Naive B cell (primary cell): ENCODE measurements at places on chromosomes 3 and 15. TPM values are rescaled to one million over a fixed set of nuclear protein-coding genes. Genes with fewer than 3 reads are reported as not detected.

The KLF15 gene
- 0.09 TPM for polyA plus RNA-seq

The ANKDD1A gene
- 0.14 TPM for polyA plus RNA-seq

The CCR9 gene
- polyA plus RNA-seq = 2.0 TPM

The TMCO5A gene
- not detected for polyA plus RNA-seq

The ALPK3 gene
- not detected for polyA plus RNA-seq

The MUC20 gene
- polyA plus RNA-seq = 0.15 TPM

The TIMP4 gene
- polyA plus RNA-seq = not detected

The CCDC33 gene
- not detected for polyA plus RNA-seq

The NANOGP8 gene
- not detected for polyA plus RNA-seq

The FBXO40 gene
- not detected for polyA plus RNA-seq

The EHHADH gene
- polyA plus RNA-seq = not detected

The DUOXA1 gene
- not detected for polyA plus RNA-seq

The PLCL2 gene
- 66.4 TPM for polyA plus RNA-seq

The STAC gene
- polyA plus RNA-seq = not detected

The GOLGA8G gene
- not detected for polyA plus RNA-seq

The NOX5 gene
- polyA plus RNA-seq = not detected

The GP5 gene
- not detected for polyA plus RNA-seq

The CCR1 gene
- 0.09 TPM for polyA plus RNA-seq

The IL17RE gene
- polyA plus RNA-seq = not detected

The PIF1 gene
- polyA plus RNA-seq = not detected

The PAQR5 gene
- not detected for polyA plus RNA-seq

The ACP3 gene
- polyA plus RNA-seq = not detected

The RETNLB gene
- polyA plus RNA-seq = not detected

The CX3CR1 gene
- polyA plus RNA-seq = 0.14 TPM

The SLC28A2 gene
- not detected for polyA plus RNA-seq

The FAH gene
- polyA plus RNA-seq = 0.58 TPM

The ATP11B gene
- polyA plus RNA-seq = 29.1 TPM

The LRRC15 gene
- polyA plus RNA-seq = not detected

The NRG4 gene
- polyA plus RNA-seq = not detected

The PPARG gene
- polyA plus RNA-seq = not detected

The IREB2 gene
- 15.4 TPM for polyA plus RNA-seq

The ANKRD34C gene
- not detected for polyA plus RNA-seq

The ADPRH gene
- polyA plus RNA-seq = 11.3 TPM

The CMTM8 gene
- 0.46 TPM for polyA plus RNA-seq

The SGO1 gene
- polyA plus RNA-seq = 12.6 TPM

The AHSG gene
- not detected for polyA plus RNA-seq

The ZBED2 gene
- 2.0 TPM for polyA plus RNA-seq

The VPS39 gene
- 29.7 TPM for polyA plus RNA-seq

The LRRC2 gene
- polyA plus RNA-seq = not detected

The ST3GAL6 gene
- polyA plus RNA-seq = 1.2 TPM

The KIF9 gene
- polyA plus RNA-seq = 7.4 TPM

The IRAK2 gene
- polyA plus RNA-seq = 12.2 TPM

The GRM2 gene
- polyA plus RNA-seq = not detected

The ANKUB1 gene
- not detected for polyA plus RNA-seq

The CPLX3 gene
- not detected for polyA plus RNA-seq

The TMEM115 gene
- 31.1 TPM for polyA plus RNA-seq

The CD47 gene
- polyA plus RNA-seq = 219 TPM

The GRM7 gene
- not detected for polyA plus RNA-seq

The ARRDC4 gene
- polyA plus RNA-seq = 4.9 TPM

The COL6A5 gene
- not detected for polyA plus RNA-seq

The CYP19A1 gene
- polyA plus RNA-seq = not detected

The ACY1 gene
- polyA plus RNA-seq = 17.2 TPM

The CD200 gene
- 178 TPM for polyA plus RNA-seq

The GOLGA6L7 gene
- not detected for polyA plus RNA-seq

The UBA7 gene
- 38.5 TPM for polyA plus RNA-seq

The UNC13C gene
- not detected for polyA plus RNA-seq

The TRAT1 gene
- polyA plus RNA-seq = 0.39 TPM

The CAMK2N2 gene
- polyA plus RNA-seq = not detected
